ENCODE measurements at places on chromosomes 3 and 15.

DNA sequence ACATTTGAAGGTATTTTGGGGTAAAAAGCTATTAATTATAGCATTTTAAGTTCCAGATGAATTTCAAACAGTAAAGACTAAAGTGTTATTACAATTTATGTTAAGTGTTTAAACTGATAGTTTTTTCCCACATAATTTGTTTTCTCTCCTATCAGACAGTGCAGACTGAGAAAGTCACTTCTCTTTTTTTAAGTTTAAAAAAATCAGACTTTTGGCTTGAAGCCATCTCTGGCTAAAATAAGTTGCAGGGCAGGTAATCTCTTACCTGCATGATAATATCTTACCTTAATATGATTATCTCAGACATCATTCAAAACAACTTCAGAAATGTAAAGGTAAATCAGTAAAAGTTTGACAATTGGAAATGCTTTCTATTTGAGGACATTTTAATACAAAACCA is 21.5 kb upstream of the RAB6B start:
- no peak for DNase-seq

GRCh38 chr3:169604568-169604967 is 58.9 kb downstream of the MECOM start:
- DNase-seq: no peak

DNA sequence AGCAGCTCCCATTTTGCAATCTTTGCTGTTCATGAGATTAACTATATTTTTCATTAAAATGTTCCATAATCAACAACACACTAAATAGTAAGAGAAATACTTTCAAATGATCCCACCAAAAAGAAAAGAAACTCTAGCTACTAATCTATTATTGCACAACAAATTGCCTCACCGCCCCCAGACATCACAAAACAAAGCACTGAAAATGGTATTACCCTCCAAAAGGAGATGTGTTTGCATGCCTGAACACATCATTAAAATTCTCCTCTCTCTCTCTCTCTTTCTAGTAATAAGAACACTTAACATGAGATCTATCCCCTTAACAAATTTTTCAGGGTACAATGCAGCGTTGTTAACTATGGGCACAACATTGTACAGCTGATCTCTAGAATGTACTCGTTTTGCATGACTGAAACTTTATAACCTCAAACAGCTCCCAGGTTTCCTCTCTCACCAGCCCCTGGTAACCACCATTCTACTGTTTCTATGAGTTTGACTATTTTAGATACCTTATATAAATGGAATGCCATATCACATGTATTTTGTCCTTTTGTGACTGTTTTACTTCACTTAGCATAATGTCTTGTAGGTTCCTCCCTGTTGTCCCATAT is 33.1 kb downstream of the WNT5A start:
- no peak for DNase-seq

DNA sequence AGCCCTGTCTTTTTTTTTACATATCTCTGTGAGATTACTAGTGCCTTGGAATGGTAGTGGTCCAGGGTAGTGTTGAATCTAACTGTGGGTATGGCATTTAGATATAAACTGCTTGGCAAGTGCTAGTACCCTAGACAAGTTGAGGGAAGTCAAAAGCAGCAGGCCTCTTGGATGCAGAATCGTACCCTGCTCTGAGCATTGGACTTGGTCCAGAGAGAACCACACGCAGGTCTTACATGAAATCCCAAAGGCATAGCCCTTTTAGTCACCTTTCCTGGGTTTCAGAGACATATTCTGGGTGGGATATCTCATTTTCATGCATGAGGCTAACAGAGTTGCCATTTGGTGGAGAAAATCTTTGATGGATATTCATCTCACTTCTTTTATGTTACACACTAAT is 641.4 kb downstream of the PDCD6IP start:
- DNase-seq: no peak

- no peak for DNase-seq
Observed at GRCh38 chr3:115436767-115437301, 186.5 kb upstream of the GAP43 start.

- DNase-seq: no peak
Observed at GRCh38 chr15:73924171-73924921, 1.9 kb upstream of the LOXL1 start.

- no peak for DNase-seq
Observed at GRCh38 chr15:54298396-54298795, 320.2 kb downstream of the UNC13C start.

GRCh38 chr15:78209646-78210348 is 24.6 kb downstream of the ACSBG1 start:
- DNase-seq: peak; percentile 12

DNA sequence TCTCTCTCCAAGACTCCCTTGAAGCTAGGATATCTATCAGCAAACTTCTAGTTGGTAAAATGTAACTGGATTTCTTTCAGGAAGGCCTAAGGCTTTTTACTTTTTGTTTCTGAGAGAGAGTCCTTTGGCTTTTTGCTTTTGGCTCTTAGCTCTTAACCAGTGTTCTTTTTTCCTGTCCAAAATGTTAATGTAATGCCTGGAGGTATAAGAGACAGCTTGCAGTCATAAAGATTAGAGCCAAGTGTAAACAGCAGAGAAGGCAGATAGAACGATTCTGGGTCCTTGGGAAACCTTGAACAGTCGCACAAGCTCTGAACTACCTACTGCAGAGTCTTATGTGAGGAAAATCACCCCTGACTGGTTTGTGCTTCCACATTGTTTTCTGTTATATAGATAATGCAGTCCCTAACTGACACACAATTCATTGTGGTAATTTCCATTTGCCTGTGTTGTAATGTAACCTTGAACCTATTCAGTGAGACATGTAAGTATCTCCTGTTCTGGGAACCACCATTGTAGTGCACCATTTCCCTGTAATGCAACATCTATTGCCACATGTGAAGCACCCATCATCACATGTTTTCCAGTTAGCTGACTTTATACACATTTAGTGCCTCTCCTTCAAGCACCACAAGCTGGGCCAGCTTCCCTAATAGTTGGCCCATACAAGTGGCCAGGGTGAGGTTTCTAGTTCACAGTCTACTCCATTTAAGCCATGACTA is 1311.9 kb downstream of the ROBO1 start:
- DNase-seq: no peak

- no peak for DNase-seq
Observed at GRCh38 chr3:53705774-53706173, 140.4 kb downstream of the CHDH start.

DNA sequence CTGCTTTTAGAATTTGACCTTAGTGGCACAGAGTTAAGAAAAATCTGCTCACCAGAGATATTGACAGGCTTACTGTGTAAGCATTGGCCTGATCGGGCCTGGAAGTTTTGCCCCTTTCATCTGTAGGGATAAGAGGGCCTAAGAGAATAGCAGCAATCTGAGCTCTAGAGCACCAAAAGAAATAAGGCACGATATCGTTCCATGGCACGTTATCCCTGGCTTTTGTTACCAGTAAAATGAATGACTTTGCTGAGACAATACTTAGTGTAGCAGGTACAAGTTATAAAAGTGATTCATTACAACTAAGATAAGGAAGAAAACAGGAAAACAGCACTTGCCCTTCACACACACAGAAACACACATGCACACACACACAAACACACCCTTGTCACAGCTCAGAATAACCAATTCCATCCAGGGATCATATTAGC is 5.0 kb downstream of the THBS1 start:
- no peak for DNase-seq

GRCh38 chr3:155428563-155428962 is 135.1 kb upstream of the STRIT1 start:
- no peak for DNase-seq

GRCh38 chr15:89335298-89336041 is 846 bp upstream of the POLG start:
- DNase-seq: no peak

GRCh38 chr3:3191675-3192285 is 12.3 kb upstream of the CRBN start:
- no peak for DNase-seq

DNA sequence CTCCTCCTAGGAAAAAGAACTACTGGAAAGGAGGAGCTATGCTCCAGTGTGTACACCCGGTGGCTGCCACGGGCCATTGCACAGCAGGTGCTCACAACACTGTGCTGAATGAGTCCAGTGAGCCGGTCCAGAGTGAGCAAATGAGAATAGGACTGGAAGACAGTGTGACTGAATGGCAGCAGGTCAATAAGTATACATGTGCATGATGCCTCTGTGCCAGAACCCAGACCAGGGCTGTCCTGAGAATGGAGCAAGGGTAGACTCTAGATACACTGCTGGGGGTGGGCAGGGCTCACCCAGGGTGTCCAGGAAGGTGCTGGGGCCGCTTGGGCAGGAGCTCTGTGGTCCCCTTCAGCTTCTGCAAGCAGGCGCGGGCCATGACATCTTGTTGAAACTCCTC is 8.3 kb downstream of the POLG start:
- no peak for DNase-seq

- peak; percentile 15 for DNase-seq
Observed at GRCh38 chr3:126337980-126338651, 19.1 kb downstream of the KLF15 start.

DNA sequence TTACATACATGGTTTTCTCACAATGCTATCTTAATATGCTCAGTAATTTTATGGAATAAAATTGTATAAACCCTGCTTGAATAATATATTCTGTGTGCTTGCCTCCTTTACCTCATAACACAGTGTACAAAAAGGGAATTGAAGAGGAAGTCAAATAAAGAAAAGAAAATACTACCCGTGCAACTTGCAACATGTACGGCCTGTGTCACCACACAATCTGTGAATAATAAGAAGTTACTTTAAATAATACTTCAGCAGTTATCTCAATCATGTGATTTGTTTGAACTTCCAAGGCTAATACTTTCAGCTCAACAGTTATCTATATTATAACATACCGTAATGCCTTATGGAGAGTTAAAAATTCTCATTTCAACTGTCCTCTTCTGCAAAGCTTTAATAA is 58.1 kb upstream of the SATB1 start:
- no peak for DNase-seq

DNA sequence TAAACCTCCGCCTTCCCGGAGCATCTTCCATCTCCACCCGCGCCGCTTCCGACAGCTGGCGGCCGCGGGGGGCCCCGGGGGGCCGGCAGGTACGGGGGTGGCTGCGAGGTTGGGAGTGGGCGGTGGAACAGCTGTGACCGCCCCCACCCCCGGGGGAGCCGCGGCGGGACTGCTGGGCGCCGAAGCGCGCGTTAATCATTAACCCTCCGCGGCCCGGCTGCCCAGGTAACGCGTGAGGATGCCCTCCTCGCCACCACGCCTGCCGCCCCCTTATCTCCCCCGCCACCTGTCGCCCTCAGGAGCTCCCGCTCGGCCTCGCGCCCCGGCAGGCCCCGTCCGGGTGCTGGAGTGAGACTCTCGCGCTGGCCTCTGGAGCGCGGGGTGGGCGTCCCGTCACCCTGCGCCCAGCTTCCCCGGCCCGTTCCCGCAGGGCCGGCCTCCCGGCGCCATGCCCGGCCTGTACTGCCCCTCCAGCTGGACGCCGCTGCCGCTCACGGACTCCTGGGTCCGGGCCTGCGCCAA is 757 bp downstream of the VWA5B2 start:
- DNase-seq: no peak

GRCh38 chr15:38414357-38414756 is 39.6 kb upstream of the FAM98B start:
- no peak for DNase-seq

DNA sequence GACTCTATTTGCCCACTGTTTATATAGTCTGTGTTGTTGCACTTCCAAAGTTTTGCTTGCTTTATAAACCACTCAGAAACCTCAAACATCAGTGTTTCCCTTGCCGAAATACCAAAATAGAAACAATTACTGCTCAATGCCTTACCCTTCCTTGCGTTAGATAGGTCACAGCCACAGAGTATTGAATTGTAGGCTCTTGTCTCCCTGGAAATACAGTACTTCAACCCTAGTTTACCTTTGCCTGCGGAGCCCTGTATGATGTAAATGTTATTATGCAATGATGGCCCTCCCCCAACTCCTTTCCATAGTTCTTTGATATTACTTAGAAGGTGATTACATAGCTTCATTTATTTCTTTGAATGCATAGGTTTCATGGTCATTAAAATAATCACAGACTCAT is 44.2 kb downstream of the SOX2 start:
- DNase-seq: no peak

GRCh38 chr3:112371569-112371968 is 38.6 kb downstream of the CD200 start:
- no peak for DNase-seq

DNA sequence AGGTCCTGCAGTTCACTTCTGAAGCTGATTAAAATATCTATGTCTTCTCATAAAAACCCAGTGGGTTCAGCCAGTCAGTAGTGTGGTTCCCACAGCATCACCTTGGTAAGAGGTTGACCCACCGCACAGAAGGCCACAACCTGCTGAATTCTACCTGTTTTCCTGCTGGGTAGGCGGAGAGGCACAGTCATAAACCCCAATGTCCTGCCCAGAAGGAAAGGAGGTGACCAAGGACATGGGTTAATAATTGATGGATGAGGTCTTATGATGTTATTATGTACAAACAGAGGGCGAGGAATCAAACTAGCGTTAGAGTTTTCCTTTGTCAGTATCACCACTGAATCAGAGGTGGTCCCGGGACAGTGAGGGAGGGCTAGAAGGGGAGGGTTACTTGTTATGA is 27.8 kb downstream of the CA12 start:
- DNase-seq: no peak

DNA sequence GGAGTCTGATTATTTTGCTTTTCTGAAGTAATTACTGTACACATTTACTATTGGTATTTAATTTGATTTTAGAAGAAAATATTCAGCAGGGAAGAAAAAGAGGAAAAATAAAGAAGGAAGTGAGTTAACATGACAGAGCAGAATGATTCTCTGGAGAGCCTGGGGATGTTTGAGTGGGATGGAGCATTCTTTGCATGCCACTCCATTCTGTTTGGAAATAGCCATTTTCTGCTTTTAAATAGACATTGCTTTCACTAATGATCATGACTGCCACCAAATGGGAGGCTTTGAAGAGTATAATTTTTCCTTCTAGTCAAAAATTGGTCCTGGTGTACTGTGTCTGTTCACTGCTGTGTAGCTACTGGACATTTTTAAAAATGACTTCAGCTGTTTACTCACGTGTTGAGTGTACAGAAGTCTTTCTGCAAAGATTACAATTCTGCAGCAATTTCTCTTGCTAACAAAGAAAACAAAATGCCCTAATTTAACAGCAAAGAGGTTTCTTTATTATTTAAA is 196.1 kb downstream of the RYR3 start:
- DNase-seq: no peak

DNA sequence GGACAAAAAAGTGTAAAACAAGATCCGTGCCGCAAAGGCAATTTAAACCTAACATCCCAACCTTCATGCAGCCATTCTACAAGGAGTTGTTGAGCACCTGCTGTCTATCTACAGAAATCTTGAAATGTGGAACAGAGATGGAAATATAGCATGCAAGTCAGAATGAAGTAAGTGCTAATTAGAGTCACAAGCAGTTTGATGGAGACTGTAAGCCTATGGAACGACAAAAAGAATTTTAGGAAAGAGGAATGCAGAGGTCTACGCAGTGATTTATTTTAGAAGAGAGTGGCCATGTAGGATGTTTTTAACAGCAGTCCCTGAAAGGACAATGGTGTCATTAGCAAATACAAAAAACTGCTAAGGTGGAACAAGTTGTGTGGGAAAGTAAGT is 851 bp upstream of the DCBLD2 start:
- no peak for DNase-seq

- DNase-seq: no peak
Observed at GRCh38 chr15:40388941-40389823, 6.7 kb downstream of the KNSTRN start.
